Endothelial cell of umbilical vein (primary cell): ENCODE measurements at places on chromosomes 6 and 20. TPM values are rescaled to one million over a fixed set of nuclear protein-coding genes. Genes with fewer than 3 reads are reported as not detected.

B3GAT2 gene
- total RNA-seq, result not detected in 2 replicates

CLPSL2 gene
- not detected in 2 replicates for total RNA-seq

MYMX gene
- not detected in 2 replicates for total RNA-seq

FOXC1 gene
- 15.9 and 16.4 TPM in 2 replicates for total RNA-seq

PNPLA1 gene
- not detected in 2 replicates for total RNA-seq

RIMS4 gene
- not detected in 2 replicates for total RNA-seq

NRN1 gene
- total RNA-seq, result 25.6 and 26.2 TPM in 2 replicates

RFX6 gene
- not detected in 2 replicates for total RNA-seq

RBBP8NL gene
- total RNA-seq, result not detected in 2 replicates

SNHG17 gene
- total RNA-seq, result 39.6 and 94.0 TPM in 2 replicates

MMP24 gene
- 0.27 and 0.32 TPM in 2 replicates for total RNA-seq

RIPPLY2 gene
- total RNA-seq, result 0.53 TPM in 1 of 2 replicates, not detected in the other

CLPSL1 gene
- not detected in 2 replicates for total RNA-seq

BMP7 gene
- total RNA-seq, result not detected in 2 replicates

CCM2L gene
- 12.4 and 13.4 TPM in 2 replicates for total RNA-seq

PRDM13 gene
- total RNA-seq, result not detected in 2 replicates

ULBP3 gene
- total RNA-seq, result 12.8 and 13.8 TPM in 2 replicates

ARFGEF3 gene
- total RNA-seq, result 7.0 and 7.3 TPM in 2 replicates

OXT gene
- total RNA-seq, result not detected in 2 replicates

TINAG gene
- 0.21 TPM in 1 of 2 replicates, not detected in the other for total RNA-seq

KCNK16 gene
- not detected in 2 replicates for total RNA-seq

EIF2S2 gene
- 99.3 and 102 TPM in 2 replicates for total RNA-seq

GABRR1 gene
- not detected in 2 replicates for total RNA-seq

GZF1 gene
- total RNA-seq, result 10.0 and 12.5 TPM in 2 replicates

SPATS1 gene
- not detected in 2 replicates for total RNA-seq

PLG gene
- not detected in 2 replicates for total RNA-seq

MTHFD1L gene
- 120 and 121 TPM in 2 replicates for total RNA-seq

NFATC2 gene
- total RNA-seq, result 12.9 and 13.0 TPM in 2 replicates

TREML2 gene
- not detected in 2 replicates for total RNA-seq

FARS2 gene
- total RNA-seq, result 19.6 and 20.5 TPM in 2 replicates

SDCBP2 gene
- total RNA-seq, result 5.5 and 9.0 TPM in 2 replicates

TRIM31 gene
- not detected in 2 replicates for total RNA-seq

TNFAIP3 gene
- total RNA-seq, result 4.2 and 8.6 TPM in 2 replicates

MYLK2 gene
- total RNA-seq, result 2.7 and 3.2 TPM in 2 replicates

FNDC1 gene
- 0.04 TPM in 1 of 2 replicates, not detected in the other for total RNA-seq

MBOAT1 gene
- 4.8 and 5.4 TPM in 2 replicates for total RNA-seq

LY6G5C gene
- total RNA-seq, result 5.2 and 8.2 TPM in 2 replicates

SNX14 gene
- total RNA-seq, result 64.9 and 74.3 TPM in 2 replicates

MAP3K7 gene
- 24.5 and 25.6 TPM in 2 replicates for total RNA-seq

LRRC73 gene
- 0.25 and 0.58 TPM in 2 replicates for total RNA-seq

ETV7 gene
- total RNA-seq, result 0.21 and 0.58 TPM in 2 replicates

CD93 gene
- total RNA-seq, result 346 and 413 TPM in 2 replicates

AGER gene
- 12.0 and 18.5 TPM in 2 replicates for total RNA-seq

RBPJL gene
- not detected in 2 replicates for total RNA-seq

IYD gene
- not detected in 2 replicates for total RNA-seq

BPIFA1 gene
- total RNA-seq, result not detected in 2 replicates

NRSN1 gene
- not detected in 2 replicates for total RNA-seq

ZMYND8 gene
- total RNA-seq, result 75.2 and 76.3 TPM in 2 replicates

MCHR2 gene
- not detected in 2 replicates for total RNA-seq

EYA2 gene
- total RNA-seq, result not detected in 2 replicates

SLC4A11 gene
- 10.2 and 15.5 TPM in 2 replicates for total RNA-seq

EHMT2 gene
- total RNA-seq, result 53.7 and 54.3 TPM in 2 replicates

RNF144B gene
- 78.3 and 97.3 TPM in 2 replicates for total RNA-seq

SNTA1 gene
- total RNA-seq, result 5.2 and 6.1 TPM in 2 replicates

PROKR2 gene
- total RNA-seq, result not detected in 2 replicates

PSMB9 gene
- 2.7 and 6.3 TPM in 2 replicates for total RNA-seq

LRP11 gene
- 29.9 and 59.1 TPM in 2 replicates for total RNA-seq

WFDC10B gene
- total RNA-seq, result not detected in 2 replicates
